ENCODE measurements at places on chromosomes 5 and 9.

- DNase-seq = no peak
Measured at GRCh38 chr5:59783264-59783663, 110.3 kb downstream of the PDE4D start.

DNA sequence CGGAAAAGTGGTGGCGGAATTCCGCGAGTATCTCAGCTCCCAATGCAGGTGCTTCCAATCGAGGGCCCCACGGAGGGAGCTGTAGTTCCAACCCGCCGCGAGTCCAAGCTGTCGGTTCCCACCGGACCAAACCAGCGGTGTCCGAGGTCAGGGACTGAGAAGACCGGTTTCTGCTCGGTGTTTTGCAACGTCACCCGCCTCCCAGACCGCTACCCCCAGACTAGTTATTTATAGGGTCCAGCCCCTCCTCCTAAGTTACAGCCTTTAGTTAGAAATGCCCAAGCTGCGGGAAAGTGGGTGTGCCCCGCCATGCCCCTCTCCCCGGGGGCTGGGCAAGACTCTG lies 677 bp upstream of the MYORG start:
- DNase-seq = no peak

DNA sequence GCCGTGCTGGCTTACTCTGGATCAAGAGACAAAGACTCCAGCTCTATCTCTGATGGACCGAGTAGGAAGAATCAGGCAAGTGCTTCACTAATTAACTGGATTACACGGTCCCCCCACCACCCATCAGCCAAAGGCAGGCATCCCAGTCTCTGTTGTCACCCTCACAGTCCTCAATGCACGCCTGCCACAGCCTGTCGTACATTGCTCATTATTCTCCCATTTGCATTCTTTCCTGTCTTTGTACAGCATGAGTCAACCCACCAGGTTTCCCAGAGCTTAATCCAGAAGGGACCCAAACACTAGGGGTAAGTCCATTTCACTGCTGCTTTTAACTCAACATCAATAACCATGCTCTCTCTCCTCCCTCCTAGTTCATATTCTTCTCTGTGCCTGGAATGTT lies 44.4 kb downstream of the PCA3 start:
- no peak for DNase-seq

DNA sequence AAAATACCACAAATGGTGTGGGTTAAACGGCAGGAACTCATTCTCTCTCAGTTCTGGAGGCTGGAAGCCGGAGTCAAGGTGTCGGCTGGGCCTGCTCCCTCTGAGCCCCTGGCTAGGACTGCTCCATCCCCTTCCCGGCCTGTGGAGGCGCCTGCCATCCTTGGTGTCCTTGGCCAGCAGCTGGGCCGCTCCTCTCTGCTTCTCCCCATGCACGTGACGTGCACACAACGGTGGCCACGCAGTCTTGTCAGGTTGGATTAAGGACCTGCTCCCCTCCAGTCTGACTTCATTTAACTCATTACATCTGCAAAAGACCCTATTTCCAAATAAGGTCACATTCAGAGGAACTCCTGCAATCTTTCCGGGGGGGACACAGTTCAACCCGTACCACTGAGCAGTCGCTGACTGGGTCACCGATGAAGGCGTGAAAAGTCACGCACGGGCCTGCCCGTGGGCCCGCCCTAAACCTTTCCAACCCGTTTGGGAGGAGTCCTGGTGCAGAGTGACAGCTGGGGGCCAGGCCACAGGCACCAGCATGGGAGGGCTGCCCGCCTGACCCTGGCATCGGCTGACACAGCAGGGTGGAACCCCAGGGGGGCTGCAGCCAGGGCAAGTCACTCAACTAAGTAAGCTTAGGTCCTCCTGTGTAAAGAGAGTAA lies 135.2 kb downstream of the COL23A1 start:
- no peak for DNase-seq

DNA sequence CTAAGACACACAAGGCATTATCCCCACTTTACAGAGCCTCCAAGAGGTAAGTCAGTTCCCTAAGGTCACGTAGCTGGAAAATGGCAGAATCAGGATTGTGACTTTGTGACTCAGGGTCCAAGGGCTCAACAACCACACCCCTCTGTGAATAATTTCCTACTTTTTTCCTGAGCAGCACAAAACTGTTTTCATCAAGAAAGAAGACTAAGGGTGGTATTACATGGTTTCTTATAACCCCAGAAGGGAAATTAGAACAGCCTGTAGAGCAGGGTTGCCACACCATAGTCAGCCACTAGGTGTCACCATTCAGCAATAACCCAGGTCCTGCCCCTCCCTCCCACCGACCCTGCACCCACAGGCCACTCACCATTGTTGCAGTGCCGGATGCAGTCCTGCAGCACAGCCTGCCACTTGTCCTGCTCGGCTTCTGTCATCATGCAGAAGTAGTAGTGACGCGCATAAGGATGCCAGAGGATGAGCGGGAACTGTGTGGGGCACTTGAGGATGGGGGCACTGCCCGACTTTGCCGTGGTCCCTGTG lies 72.1 kb downstream of the LRSAM1 start:
- no peak for DNase-seq

DNA sequence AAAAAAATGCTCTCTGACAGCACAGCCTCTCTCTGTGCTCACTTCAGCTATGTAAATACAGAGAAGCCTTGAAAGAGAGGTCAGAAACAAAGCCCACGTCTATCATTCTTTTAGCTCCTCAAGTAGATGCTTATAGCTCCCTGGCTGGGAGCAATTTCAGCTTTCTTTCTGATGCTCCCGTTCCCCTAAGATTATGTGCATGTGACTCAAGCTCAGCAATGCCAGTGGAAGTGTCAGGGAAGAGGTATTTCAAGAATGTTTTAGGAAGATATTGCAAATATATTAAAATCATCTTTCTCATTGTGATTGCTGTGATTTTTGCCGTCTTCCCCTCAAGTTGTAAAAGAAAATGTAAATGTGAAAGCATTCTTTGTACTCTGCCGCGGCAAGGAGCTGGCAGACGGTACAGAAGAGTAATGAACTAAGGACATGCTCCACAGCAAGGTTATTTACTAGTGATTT lies 1353.7 kb upstream of the ACO1 start:
- peak; percentile 68 for DNase-seq

DNA sequence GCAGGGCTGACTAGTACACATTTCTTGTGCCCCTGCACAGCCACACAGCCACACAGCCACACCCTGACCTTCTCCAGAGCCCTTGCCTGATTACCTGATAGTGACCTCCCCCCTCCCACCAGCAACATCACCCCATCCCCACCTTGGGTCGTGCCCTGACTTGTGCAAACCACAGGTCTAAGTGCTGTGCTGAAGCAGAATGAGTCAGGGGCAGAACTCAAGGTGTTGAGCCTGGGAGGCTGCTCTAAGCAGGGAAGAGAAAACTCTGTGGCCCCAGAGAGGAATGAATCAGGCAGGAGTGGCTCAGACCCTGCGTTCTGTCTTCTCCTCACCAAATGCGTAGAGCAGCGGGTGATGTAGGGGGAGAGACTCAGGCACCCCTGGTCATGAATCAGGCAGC lies 24.3 kb upstream of the FAT2 start:
- no peak for DNase-seq

- no peak for DNase-seq
Measured at GRCh38 chr5:62642468-62642867, 63.8 kb downstream of the LRRC70 start.

DNA sequence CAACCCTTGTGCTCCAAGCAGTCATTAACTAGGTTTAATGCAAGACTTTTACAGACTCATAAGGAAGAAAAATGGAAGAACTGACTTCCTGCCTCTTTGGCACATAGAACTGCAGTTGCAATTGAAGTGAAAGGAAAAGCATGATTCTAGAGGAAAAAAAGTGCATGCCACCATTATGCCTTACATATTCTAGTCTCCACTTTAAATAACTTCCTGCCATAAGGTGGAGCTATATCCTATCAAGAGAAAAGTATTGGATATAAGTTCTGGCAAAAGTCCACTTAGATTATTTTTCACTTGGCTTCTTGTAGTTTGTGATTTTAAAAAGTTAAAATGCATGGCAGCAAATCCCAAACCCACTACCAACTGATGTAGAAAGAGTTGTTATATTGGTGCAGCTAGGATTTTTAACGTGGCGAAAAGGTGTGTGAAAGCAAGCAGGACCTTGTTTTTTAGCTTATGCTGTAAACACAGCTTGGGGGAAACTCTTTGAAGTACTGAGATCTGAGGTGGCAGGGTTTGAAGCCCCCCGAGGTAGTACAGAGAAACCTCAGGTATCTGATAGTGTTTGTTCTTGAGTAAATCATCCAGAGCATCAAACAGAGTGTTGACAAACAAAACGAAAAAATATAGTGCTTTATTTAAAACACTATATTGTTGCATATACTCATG lies 117.9 kb downstream of the ANXA1 start:
- DNase-seq = peak; percentile 35

- no peak for DNase-seq
Measured at GRCh38 chr9:77514886-77515711, 133.0 kb downstream of the GNA14 start.

GRCh38 chr5:109224276-109224882 lies 185.4 kb downstream of the PJA2 start:
- no peak for DNase-seq

Data from retinal pigment epithelial cell (primary cell).